ENCODE measurements at places on chromosomes 16 and 17.

DNA sequence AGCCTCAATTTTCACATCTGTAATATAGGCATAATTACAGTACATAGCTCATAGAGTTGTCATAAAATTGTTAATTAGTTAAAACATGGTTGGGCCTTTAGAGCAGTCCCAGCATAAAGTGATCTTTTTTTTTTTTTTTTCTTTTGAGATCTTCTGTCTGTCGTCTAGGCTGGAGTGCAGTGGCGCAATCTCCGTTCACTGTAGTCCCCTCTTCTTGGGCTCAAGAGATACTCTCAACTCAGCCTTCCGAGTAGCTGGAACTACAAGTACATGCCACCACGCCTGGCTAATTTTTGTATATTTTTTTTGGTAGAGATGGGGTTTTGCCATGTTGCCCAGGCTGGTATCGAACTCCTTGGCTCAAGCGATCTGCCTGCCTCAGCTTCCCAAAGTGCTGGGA, 31.0 kb downstream of the RND2 start:
- DNase-seq: no peak

DNA sequence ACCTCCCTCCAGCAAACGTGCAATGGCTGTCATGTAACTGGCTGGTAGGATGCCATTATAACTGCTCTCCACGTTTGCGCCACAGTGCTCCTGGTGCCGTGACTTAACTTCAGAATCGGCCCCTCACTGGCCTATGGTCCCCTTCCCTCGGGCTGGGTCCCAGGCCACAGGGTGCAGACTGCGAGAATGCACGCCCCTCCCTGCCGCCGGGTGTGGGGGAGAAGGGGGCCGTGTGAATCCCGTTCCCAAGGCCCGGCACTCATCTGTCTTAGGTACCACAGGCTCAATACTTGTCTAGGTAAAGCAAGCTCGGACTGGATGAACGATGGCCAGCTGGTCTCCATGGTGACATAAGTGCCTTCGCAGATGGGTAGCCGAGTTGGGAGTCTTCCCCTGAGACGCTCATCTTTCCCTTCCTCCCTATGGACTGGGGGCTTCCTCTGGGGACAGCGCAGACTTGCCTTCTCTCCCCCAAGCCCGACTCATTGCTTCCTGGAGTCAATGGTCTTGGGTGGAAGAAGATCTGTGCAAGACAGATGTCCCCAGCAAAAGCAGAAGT, 37.8 kb downstream of the TIMM22 start:
- no peak for DNase-seq

DNA sequence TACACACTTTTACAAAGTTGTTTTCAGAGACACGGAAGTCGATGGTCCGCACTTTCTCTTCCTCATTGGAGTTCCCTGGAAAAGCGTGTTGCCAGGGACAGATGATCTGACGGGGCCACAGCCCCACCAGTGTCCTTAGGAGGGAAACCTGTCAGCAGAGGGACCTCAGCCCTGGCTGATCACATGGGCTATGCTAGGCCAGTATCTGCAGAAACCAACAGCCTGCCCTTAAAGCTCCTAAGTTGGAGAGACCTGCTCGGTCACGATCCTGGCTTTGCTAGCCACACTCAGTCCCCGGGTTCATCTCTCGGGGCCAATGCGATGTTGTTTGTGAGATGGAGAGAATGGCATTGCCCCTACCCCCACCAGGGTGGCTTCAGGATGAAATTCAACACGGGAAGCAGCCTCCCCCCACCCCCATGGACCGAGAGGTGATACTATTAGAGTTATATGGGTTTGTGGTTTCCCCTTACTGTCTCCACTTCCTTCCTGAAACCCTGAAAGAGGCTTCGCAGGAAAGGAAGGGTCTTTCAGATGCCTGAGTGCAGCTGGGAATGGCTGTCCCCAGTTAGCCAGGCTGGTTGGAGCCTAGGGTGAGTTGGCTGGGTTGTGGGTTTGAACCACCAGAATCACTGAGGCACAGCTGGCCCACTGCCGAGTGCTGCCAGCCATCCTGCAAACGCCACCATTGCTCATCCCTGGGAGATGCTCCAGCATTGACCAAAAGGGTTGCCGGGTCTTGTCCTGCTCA, 16.6 kb downstream of the RMI2 start:
- no peak for DNase-seq

- no peak for DNase-seq
Observed at GRCh38 chr17:7466639-7467341, 12.6 kb downstream of the ZBTB4 start.

- DNase-seq: no peak
Observed at GRCh38 chr16:77721752-77722308, 484 bp upstream of the NUDT7 start.

GRCh38 chr16:57585051-57585687, 42.7 kb downstream of the ADGRG5 start:
- DNase-seq: no peak

GRCh38 chr16:24138024-24138423, 118.1 kb upstream of the CACNG3 start:
- no peak for DNase-seq

DNA sequence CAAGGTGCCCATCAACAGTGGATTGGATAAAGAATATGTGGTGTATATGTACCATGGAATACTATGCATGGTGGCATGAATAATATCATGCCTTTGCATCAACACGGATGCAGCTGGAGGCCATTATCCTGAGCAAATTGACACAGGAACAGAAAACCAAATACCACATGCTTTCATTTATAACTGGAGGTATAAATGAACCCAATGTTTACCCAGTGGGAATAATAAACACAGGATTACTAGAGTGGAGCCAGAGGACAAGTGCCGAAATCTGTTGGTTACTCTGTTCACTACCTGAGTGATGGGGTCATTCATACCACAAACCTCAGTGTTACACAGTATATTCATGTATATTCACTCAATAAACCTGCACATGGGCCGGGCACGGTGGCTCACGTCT, 125.2 kb downstream of the CDH11 start:
- DNase-seq: no peak
